ENCODE measurements at places on chromosomes 4 and X.

- DNase-seq: no peak
Observed at GRCh38 chrX:31836479-31836878, 764.6 kb upstream of the FTHL17 start.

- DNase-seq: no peak
Observed at GRCh38 chr4:96099031-96099430, 259.1 kb downstream of the PDHA2 start.

DNA sequence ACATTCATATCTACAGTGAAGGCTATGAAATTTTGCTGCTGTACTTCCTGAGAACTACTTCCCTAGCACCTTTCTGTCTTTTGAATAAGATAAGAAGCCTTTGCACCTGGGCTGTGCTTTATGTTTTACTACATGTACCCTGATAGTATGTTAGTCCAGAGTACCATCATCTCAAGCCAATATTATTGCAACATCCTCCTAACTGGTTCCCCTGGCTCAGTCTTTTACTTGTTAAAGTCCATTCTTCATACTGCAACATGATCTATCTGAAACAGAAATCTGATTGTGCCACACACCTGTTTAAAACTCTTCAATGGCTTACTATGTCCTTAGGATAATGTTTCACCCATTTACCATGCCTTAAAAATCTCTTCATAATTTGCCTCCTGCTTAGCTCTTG, 102.3 kb downstream of the AGTR2 start:
- DNase-seq: no peak

GRCh38 chrX:40081679-40082068, 16.1 kb downstream of the BCOR start:
- DNase-seq: no peak

- no peak for DNase-seq
Observed at GRCh38 chr4:72006586-72006985, 25.2 kb upstream of the NPFFR2 start.

Data from GM12892 (cell line).